ENCODE measurements at places on chromosomes 6 and 20.
A peak's percentile ranks its signal among the peaks of the same experiment; 100 is the strongest.

DNA sequence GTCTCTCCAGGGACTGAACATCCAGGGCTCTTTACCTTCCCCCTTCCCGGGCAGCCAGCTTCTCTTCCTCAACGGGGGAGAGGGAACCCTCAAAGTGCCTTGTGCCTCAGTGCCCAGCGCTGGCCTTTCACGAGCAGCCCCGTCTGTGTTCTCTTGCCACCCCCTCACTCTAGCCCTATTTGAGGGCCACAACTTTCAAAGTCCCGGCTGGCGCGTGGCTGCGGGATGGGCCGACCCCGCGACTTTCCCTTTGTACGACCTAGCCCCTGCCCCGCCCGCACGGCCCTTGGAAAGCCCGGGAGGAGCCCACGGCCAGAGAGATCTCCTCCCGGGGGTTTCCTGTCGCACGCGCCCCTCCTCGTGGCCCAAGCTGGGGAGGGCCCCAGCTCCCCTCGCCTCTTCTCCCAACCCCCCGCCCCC lies 559 bp downstream of the SCRT2 start:
- no peak for DNase-seq

DNA sequence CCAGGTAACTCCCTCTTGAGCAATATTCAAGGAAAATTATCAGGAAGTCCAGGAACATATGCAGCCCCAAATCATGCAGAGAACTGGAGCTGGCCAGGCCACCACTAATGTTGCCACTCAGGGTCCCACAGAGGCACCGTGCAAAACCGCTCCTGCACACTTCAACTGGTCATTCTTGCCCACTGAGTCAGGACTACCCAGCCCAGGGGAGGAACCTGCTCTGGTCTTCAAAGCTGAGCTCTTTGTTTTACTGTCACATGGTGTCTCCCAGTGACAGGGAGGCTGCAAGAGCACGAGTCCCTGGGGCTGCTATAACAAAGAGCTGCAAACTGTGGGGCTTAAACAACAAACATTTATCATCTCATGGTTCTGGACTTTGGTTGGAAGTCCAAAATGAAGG lies 336.0 kb upstream of the PRDM1 start:
- DNase-seq: no peak

GRCh38 chr6:25263657-25264056 lies 15.5 kb upstream of the CARMIL1 start:
- DNase-seq: no peak

DNA sequence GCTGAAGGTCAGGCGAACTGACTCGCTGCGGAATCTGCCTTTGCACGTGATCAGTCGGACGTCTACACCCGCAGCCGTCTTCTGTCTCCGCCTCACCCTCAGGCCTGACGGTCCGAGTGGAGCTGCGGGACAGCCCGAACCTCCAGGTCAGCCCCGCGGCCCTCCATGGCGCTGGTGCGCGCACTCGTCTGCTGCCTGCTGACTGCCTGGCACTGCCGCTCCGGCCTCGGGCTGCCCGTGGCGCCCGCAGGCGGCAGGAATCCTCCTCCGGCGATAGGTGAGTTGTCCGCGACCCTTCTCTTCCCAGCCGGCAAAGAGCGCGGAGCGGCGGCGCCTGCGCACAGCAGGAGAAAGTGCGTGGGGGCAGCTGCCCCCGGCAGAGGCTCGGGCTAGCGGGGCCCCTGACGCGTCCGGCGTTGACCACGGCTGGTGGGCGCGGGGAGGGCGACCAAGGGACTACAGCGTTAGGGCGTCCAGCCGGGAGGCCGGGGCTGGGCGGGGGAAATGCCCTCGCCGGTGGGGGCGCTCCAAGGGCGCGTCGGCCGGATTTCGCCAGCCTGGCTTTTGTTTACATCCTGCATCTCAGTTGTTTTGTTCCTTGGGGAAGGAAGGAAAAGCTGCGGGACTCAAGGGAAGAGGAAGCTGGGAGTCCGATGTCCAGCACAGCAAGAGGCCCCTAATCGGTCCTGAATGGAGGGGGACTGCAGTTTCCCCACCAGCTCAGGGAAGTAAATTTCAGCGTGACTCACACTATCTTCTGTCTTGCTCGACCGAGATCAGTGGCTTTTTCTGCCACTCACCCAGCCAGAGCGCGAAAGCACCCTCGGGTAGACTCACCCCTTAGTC lies at the start of gene SMPDL3A:
TSS of gene SMPDL3A (plus strand) at position 77 of the 846 bp plus-strand sequence. CDS start at position 166, 89 bp downstream.
- DNase-seq: peak; percentile 52

GRCh38 chr6:64040113-64040512 lies 404.5 kb downstream of the PHF3 start:
- no peak for DNase-seq

- no peak for DNase-seq
Measured at GRCh38 chr6:143294265-143294860, 156.1 kb downstream of the ADAT2 start.

DNA sequence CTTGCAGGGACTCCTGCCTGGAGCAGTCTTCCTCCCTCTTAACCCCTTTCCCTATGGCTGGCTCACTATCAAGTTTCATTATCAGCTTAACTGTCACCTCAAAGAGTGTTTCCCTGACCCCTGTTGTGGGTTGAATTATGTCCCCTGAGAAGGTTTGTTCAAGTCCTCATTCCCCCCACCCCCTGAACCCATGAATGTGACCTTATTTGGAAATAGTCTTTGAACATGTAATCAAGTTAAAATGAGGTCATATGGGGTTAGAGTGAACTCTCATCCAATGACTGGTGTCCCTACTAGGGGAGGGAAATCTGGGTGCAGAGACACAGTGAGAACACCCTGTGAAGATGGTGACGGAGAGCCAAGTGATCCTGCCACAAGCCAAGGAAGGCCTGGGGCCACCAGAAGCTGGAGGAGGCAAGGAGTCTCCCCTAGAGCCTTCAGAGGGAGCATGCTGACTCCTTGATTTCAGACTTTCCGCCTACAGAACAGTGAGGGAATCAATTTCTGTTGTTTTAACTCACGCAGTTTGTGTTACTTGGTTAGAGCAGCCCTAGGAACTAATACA lies 165.2 kb upstream of the TOP1 start:
- no peak for DNase-seq

GRCh38 chr20:60031107-60031506 lies 72.9 kb downstream of the CDH26 start:
- no peak for DNase-seq

- DNase-seq: peak; percentile 56
Measured at GRCh38 chr20:38751360-38751976, 3.2 kb downstream of the ACTR5 start.

GRCh38 chr6:123201869-123202372 lies 205.9 kb downstream of the CLVS2 start:
- DNase-seq: no peak

DNA sequence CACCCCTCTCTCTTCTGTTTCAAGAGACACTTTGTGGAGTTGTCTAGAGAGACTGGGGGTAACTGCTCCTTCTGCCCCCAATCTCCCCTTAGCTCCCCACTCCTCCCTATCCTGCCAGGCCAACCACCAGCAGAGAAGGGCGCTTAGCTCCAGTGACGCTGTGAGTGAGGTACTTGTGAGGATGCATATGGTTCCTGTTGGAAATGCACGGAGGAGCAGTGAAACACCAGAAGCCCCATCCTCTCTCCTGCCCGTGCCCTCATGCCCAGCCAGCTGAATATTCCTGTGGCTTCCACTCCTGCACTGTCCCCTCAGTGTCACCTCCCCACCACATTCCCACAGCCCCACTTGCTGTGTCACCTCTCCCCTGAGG lies 11.9 kb downstream of the NT5E start:
- DNase-seq: peak; percentile 56

DNA sequence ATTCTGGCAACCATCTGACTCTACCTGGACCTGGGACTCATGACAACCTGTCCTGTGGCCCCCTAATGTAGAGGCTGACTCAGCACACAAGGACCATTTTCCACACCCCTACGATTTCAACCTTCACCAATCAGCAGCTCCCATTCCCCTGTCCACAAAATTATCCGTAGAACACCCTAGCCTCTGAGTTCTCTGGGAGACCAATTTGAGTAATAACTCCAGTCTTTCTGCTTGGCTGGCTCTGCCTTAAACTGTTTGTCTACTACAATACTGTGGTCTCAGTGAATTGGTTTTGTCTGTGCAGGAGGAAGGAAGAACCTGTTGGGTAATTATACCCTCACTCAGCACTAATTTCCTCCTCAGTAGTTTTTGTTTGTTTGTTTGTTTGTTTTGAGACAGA lies 99.3 kb upstream of the MRPS10 start:
- DNase-seq: peak; percentile 19

DNA sequence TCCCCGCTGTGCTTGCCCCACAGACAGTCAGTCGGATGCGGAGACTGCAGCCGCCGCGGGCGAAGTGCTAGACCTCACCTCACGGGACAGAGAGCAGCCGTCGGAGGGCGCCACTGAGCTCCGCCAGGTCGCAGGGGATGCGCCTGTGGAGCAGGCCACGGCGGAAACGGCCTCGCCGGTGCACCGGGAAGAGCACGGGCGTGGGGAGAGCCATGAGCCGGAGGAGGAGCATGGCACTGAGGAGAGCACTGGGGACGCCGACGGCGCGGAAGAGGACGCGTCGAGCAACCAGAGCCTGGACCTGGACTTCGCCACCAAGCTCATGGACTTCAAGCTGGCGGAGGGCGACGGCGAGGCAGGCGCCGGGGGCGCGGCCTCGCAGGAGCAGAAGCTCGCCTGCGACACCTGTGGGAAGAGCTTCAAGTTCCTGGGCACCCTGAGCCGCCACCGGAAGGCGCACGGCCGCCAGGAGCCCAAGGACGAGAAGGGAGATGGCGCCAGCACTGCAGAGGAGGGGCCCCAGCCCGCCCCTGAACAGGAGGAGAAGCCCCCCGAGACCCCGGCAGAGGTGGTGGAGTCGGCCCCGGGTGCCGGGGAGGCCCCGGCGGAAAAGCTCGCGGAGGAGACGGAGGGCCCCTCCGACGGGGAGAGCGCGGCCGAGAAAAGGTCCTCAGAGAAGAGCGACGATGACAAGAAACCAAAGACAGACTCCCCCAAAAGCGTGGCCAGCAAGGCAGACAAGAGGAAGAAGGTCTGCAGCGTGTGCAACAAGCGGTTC lies 66.4 kb downstream of the SSR1 start:
- DNase-seq: no peak

- peak; percentile 86 for DNase-seq
Measured at GRCh38 chr20:2688041-2688591, 4.5 kb upstream of the EBF4 start.

- DNase-seq: no peak
Measured at GRCh38 chr6:34512738-34513115, 43.4 kb downstream of the SPDEF start.

- DNase-seq: no peak
Measured at GRCh38 chr20:10568032-10568431, 105.8 kb downstream of the JAG1 start.

DNA sequence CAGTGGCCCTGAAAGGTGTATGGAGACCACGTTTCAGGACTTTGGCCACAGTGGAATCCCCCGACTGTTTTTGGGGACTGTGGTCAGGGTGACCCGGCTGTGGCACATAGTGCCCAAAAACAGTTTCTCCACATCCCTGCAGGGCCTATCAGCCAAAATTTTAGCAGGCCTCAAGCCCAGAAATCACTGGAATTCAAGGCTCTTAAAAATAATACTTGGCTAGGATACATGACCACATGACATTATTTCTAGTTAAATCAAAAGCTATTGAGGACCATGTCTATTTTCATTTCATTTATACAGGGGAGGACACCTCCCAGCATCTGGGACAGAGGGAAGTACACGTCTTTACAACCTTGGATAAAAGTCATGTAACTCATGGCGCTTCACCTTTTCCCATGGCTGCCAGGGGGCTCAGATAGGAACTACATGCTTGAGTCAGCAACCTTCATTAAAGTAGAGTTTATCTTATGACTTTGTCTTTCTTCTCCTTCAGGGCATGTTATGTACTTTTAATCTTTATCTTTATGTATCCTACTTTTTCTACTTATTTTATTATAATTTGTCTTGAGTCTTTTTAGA lies 70.8 kb upstream of the CD93 start:
- DNase-seq: no peak

DNA sequence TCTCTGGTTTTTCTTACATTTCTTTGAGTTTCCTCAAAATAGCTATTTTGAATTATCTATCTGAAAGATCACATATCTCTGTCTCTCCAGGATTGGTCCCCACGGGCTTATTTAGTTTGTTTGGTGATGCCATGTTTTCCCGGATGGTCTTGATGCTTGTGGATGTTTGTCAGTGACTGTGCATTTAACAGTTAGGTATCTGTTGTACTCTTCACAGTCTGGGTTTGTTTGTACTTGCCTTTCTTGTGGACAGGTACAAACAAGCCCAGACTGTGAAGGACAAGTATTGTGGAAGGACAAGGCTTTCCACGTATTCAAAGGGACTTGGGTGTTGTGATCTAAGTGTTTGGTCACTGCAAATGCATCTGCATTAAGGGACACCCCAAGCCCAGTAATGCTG lies 49.9 kb upstream of the TOP1 start:
- no peak for DNase-seq

- no peak for DNase-seq
Measured at GRCh38 chr6:138864343-138864890, 68.5 kb downstream of the ECT2L start.

GRCh38 chr20:38885357-38885756 lies 40.9 kb upstream of the FAM83D start:
- no peak for DNase-seq

DNA sequence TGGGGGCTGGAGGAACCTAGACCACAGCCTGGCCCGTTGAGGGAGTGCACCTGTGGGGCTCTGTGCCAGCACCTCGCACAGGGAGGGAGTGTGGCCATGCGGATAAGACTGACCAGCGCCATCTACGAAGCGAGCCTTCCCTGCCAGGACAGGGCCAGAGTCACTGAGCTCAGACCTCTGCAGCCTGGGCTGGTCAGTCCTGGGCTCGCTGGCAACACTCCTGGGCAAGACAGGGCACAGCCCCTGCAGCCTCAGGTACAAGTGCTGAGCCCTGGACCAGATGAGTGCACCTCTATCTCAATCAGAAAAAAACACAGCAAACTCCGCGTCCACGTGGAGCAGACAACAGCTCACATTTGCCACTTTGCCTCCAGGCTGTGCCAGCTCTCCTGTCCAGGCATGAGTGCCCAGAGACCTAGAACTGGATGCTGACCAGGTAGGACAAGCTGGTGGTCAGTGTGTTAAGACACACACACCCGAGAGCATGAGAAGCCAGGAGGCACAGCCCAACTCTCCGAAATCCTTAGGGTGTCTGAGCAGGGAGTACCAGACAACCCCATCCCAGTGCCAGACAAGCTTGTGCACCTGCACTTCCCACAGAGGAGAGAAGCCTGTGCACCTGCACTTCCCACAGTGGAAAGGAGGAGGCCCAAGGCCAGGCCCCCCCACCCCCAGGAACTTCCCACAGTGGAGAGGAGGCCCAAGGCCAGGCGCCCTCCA lies 4.9 kb downstream of the ARFRP1 start:
- DNase-seq: no peak

- peak; percentile 41 for DNase-seq
Measured at GRCh38 chr20:10225439-10226060, 6.9 kb downstream of the SNAP25 start.

DNA sequence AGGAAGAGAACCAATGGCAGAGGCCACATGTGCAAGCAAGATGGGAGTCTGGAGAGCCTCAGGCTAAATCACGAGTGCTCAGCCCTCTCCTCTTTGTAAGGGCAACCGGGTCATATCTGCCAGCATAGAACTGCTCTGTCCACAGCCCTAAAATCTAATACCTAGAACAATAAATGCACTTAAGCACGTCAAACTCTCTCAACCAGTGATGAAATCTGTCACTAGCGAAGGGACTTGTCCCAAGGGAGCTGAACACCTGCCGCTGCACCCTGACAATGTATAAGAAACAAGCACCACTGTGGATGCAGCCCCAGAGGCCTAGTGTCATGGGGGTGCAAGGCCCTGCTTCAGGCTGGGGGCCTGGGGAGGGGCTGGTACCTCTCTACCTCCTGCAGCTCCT lies 82.5 kb downstream of the PRL start:
- no peak for DNase-seq
